Activated CD4-positive, alpha-beta T cell treated with anti-CD3 and anti-CD28 coated beads, Interleukin-2, amount 50 U/mL, for 1 hour (primary cell): ENCODE measurements at places on chromosomes 1 and 21.

DNA sequence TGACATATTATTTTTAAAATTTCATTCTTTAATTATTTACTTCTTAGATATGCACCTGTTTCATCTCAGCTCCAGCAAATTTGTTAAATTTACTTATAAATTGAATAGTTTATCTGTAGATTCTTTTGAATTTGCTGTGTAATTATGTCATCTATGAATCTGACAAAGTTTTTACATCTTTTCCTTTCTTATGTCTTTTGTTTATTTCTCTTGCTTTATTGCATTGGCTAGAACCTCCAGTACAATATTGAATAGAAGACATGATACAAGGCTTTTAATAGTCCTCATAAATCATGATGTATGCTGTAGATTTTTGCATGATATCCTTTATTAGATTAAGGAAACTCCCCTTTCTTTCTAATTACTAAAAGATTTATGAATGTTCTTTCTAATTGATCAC lies 20.8 kb downstream of the CR1 start:
- DNase-seq = no peak

- no peak for DNase-seq
These were observed 15.4 kb downstream of the KCNH1 start for GRCh38 chr1:211118407-211119102.

GRCh38 chr1:109573785-109574184 lies 25.4 kb downstream of the GNAI3 start:
- DNase-seq = no peak

DNA sequence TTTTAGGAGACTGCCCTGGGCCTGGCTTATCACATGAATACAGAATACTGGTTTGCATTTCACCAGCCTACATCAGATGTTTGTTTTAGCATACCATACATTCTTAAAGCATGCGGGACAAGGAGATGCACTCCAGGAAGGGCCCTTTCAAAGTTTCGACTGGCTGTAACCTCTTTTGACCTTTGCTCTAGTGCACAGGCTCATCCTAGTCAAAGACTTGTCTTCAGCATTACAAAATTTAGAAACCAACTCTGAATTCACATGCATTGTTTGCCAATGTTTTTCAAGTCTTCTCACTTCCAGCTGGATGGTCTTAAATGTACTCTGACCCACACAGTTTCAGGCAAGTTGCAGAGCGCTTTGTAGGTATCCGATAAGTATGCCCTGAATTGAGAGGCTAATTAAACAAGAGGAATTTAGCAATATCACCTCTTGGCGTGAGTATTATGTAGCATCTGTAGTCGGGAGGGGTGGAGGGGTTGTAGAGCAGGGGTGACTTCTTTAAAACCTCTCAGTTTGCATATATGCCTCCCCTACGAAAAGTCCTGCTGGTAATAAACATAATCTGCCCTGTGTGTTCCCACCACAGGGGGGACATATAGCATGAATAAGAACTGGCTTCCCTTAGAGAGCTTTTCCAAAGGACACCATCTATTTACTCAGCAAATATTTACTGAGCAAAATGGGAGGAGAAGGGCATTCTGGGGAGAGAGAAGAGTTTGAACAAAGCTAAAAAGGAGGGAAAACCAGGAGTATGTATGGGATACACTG lies 24.4 kb upstream of the AHCYL1 start:
- DNase-seq = no peak

- no peak for DNase-seq
These were observed 75.0 kb downstream of the PBX1 start for GRCh38 chr1:164633997-164634396.

GRCh38 chr1:85133565-85134159 lies 67.2 kb downstream of the SYDE2 start:
- DNase-seq = no peak

GRCh38 chr1:20102875-20103274 lies 16.5 kb downstream of the PLA2G2D start:
- no peak for DNase-seq
